Esophagus muscularis mucosa (tissue), 4 donors: ENCODE measurements at places on chromosomes 3 and 15. TPM values are rescaled to one million over a fixed set of nuclear protein-coding genes. Genes with fewer than 3 reads are reported as not detected.
A peak's percentile ranks its signal among the peaks of the same experiment; 100 is the strongest.

Gene ARL14
- total RNA-seq: not detected

Gene SLC38A3
- 0.39 TPM for total RNA-seq

Gene TF
- 0.32 TPM for total RNA-seq

Gene ANKDD1A
- 10.0 TPM for total RNA-seq

Gene WDR93
- 0.13 TPM for total RNA-seq

Gene NR1I2
- 0.46 TPM for total RNA-seq

Gene DMXL2
- 18.8 TPM for total RNA-seq

Gene CCR9
- total RNA-seq: not detected

Gene LEO1
- 9.9 TPM for total RNA-seq

Gene ANXA2
- total RNA-seq: 606 TPM

DNA sequence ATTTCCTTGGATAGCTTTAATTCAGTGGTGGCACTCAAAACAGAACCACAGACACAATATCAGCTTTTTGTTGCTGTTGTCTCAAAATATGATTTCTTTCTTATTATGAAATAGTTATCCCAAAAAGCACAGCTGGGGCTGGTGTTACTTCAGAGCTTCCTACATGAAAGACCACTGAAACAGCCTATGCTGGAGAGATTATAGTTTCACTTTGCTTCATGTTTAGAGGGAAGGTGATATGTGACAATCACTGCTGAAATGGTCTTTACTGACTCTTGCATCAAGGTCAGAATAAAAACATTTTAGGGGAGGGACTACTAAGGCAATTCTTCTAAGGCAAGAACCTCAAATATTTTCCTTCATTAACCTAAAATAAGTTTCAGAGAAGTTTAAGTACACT is 190.7 kb downstream of the TNIK start:
- H3K27me3 ChIP-seq: no peaks in the 10 kb centered on the region
- no peak overlapping the region for H3K27ac ChIP-seq
- no peaks in the 10 kb centered on the region for H3K36me3 ChIP-seq
- no peak overlapping the region for H3K4me3 ChIP-seq
- no peak for DNase-seq

- H3K4me3 ChIP-seq: no peak overlapping the region
- no peaks in the 10 kb centered on the region for H3K27me3 ChIP-seq
- H3K36me3 ChIP-seq: no peaks in the 10 kb centered on the region
- no peak overlapping the region for H3K27ac ChIP-seq
- DNase-seq: no peak
These were observed 41.8 kb upstream of the TIPARP start for GRCh38 chr3:156632601-156633000.

DNA sequence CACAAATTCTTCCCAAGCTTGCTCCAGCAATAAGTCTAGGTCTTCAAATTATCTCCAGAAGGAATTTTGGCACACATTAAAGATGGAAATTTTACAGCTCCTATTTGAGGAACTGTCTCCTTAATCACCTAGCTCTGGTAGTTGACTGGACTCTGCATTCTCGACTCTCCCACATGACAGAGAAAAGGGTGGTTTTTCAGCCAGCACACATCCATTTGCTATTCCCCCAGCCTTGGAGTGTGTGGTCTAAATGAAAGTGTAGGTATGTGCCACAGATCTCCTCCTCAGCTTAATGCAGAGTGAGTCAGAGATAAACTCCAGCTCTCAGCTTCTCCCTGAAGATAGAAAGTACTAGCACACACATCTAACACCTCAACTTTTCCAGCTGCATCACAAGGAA is 62.2 kb upstream of the ALCAM start:
- H3K4me3 ChIP-seq: no peak overlapping the region
- no peaks in the 10 kb centered on the region for H3K27me3 ChIP-seq
- H3K4me1 ChIP-seq: no peaks in the 10 kb centered on the region
- H3K27ac ChIP-seq: no peak overlapping the region
- DNase-seq: no peak

DNA sequence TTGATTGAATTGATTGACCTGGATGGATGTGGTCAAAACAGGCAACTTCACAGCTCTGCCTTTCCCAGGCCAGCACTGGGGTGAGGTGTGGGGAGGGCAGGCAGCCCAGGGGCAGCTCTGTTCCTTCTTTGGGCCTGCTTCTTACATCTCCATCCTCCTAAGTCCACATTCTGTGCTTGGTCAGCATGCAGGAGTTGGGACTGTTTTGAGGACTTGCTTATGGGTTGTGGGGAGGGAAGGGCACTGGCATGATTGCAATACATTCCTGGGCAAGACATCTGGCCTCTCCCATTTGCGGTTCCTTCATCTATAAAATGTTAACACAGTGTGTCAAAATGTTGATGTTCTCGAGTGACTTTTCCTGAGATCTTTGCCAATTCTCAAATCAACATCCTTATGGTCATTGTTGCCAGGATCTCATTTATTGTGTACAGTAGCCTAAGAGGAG is 84.1 kb downstream of the ST6GAL1 start:
- no peak overlapping the region for H3K27ac ChIP-seq
- H3K27me3 ChIP-seq: no peaks in the 10 kb centered on the region
- H3K4me1 ChIP-seq: peaks cover 39% of the 10 kb centered on the region
- H3K4me3 ChIP-seq: no peak overlapping the region
- DNase-seq: peak; percentile 90

DNA sequence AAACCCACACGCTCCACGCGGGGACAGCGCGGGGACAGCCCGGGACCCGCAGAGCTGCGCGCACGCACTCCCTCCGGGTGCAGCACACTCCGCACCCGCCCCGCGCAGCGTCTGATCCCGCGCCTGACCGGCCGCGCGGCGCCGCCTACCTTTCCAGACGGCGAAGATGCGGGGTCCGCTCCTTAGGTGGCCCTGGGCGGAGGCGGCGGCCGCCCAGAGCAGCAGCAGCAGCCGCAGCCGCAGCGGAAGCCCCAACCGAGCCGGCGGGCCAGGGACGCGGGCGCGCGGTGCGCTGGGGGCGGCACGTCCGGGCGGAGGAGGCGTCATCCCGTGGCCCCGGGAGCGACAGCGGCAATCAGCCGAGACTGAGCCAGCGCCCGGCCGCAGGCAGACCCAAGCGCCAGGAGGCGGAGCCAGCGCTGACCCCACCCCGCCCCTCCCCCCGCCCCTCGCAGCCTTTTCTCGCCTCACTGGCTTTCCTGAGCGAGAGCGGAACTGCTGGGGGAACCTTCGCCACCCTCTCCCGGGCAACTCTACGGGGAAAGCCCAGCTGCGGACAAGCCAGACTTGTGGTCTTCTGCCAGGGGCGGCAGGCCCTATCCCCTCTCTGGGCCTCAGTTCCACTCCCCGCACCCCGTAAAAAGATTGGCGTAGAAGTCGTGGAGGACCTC is at the start of gene SEMA7A:
SEMA7A (minus strand) TSS at position 367 of the 671 bp plus-strand sequence; CDS start at position 327, 40 bp downstream.
- peaks cover 35% of the 10 kb centered on the region for H3K4me1 ChIP-seq
- peak within 1 kb of the TSS; percentile 83 for H3K4me3 ChIP-seq
- H3K27ac ChIP-seq: peak within 1 kb of the TSS; percentile 59
- peaks cover 20% of the 10 kb centered on the region for H3K27me3 ChIP-seq

DNA sequence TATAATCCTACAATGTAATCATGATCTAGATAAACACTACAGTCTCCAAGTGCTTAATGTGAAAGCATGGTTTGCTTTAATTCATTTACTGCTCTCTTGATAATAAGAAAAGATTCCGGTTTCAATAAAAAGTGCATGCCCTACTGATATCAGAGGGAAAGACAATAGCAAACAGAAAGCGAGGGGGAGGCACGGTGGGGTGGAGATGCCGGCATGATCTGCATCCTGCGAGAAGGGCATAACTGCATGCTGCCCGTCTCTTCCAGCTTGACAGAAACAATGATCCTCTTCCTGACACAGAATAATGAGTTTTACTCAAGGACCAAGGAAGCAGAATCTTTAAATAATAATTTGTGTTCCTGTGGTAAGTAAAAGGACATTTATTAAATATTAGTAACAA is 51.7 kb downstream of the GOLIM4 start:
- no peaks in the 10 kb centered on the region for H3K36me3 ChIP-seq
- no peak for DNase-seq
- no peaks in the 10 kb centered on the region for H3K27me3 ChIP-seq
- no peak overlapping the region for H3K27ac ChIP-seq

DNA sequence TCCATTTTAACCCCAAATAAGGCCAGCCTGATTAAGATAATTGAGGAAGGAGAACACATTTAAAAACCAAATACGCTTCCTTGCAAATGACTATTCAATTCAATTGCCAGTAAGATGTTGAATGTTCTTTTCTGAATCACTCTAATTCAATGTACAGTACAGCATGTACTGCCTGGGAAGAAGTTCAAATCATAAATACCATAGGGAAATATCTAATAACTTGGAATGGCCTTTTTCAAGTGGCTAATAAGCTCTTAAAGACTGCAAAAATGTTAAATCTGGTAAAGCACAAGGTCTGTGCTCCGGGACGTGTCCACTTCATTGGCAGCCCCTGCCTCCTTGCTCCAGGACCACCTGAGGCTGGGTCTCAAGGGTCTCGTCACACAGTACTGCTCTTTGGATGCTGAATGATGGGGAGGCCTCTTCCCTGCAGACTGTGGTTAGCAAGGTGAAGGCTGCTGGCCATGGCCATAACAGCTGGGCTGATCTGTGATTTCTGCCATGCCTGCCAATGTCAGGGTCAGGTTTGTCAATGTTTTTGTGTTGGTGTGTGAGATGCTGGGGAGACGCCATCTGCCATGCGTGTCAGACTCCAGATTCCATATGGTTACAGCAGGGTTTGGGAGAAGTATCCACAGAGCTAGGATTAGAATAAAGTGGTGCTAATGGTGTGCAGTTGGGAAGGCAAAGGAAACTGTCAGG is 300.5 kb downstream of the ADAMTS17 start:
- no peak overlapping the region for H3K4me3 ChIP-seq
- H3K27me3 ChIP-seq: no peaks in the 10 kb centered on the region

GRCh38 chr3:89740881-89741177 is 633.4 kb downstream of the EPHA3 start:
- H3K27ac ChIP-seq: no peak overlapping the region
- H3K4me3 ChIP-seq: no peak overlapping the region
- H3K36me3 ChIP-seq: no peaks in the 10 kb centered on the region
- H3K27me3 ChIP-seq: no peaks in the 10 kb centered on the region
- H3K4me1 ChIP-seq: no peaks in the 10 kb centered on the region

DNA sequence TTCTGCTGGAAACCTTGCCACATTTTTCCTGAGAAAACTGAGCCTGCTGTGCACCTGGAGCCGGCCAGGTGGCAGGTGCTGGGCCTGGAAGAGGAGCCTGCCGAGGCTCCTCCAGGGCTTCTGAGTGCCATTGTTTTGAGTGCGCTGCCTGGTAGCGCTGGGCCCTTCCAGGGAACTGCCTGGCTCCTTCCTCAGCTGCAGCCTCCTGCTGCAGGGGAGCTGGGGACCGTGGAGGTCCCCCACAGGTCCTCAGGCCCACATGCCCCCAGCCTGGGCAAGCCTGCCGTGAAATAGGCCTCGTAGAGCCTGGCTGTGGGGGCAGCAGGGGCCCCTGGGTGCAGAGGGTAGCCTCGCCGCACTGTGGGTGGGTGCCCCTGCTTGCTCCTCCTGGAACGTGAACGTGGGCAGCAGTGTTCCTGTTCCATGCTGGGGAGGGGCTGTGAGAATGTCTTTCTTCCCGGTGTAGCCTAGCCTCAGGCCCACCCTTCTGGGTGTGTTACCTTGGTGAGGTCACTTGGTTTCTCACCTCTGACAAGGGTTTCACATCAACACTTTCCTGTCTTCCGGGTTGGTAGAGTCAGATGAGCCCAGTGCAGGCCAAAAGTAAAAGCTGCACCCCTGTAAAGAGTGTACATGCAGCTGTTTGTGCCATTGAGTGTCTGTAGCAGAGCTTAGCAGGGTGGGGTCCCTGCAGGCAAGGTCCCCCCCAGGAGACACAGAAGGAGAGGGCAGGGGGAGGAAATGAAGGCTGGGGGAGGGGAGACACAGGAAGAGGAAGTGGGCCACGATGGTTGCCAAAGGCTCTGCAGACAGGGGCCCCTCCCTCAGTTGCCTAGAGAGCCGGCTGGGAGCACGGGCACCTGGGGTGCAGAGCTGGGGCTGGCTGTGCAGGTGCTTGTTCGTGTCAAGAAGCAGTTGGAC is 34.5 kb downstream of the KLF13 start:
- H3K27ac ChIP-seq: peak overlapping the region; percentile 92
- peaks cover 98% of the 10 kb centered on the region for H3K4me1 ChIP-seq
- no peaks in the 10 kb centered on the region for H3K27me3 ChIP-seq
- DNase-seq: no peak

GRCh38 chr3:63642488-63642887 is 10.0 kb upstream of the SNTN start:
- no peak overlapping the region for H3K27ac ChIP-seq
- no peak overlapping the region for H3K4me3 ChIP-seq
- H3K36me3 ChIP-seq: no peaks in the 10 kb centered on the region

GRCh38 chr3:101944308-101944707 is 95.0 kb downstream of the NFKBIZ start:
- H3K4me3 ChIP-seq: no peak overlapping the region
- no peaks in the 10 kb centered on the region for H3K27me3 ChIP-seq
- H3K27ac ChIP-seq: no peak overlapping the region
- H3K36me3 ChIP-seq: no peaks in the 10 kb centered on the region
- DNase-seq: no peak

DNA sequence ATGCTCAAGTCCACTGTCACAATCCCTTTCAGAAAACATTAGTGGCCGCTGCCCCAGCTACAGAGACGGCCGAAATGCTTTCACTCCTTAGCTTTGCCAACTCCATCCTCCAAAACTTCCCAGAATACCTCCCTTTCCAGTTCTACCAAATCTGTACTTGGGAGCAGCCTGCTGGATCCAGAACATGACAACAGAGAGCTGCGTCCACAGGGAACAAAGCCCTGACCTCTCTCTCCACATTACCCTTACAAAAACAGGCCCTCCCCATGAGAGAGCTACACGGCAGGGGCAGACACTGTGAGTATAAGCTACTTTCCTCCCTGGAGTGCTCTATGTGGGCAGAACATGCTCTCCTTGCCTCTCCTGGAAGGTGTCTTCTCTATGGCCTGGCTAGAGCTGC is 6.3 kb downstream of the RBM15B start:
- no peak overlapping the region for H3K4me3 ChIP-seq
- H3K4me1 ChIP-seq: peaks cover 50% of the 10 kb centered on the region
- peaks cover 96% of the 10 kb centered on the region for H3K36me3 ChIP-seq
- no peaks in the 10 kb centered on the region for H3K27me3 ChIP-seq
- DNase-seq: no peak

DNA sequence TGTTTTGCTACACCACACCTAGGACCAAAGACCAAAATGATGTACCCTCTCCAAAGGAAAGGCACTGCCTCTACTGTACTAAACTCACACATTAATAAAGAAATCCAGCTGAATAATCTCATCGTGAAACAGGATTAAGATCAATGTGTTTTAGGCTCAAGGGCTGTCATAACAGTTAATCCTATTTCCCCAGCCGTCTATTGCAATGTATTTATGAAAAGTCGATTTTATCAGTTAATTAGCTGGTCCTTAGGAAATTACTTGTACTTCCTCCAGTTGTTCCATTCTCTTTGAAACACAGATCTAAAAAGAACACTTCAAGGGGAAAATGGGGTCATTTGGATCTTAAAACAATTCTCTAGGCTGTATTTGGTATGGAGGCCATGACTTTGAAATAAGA is 8.5 kb downstream of the ETV5 start:
- H3K4me1 ChIP-seq: peaks cover 26% of the 10 kb centered on the region
- no peak overlapping the region for H3K27ac ChIP-seq
- DNase-seq: no peak
- H3K4me3 ChIP-seq: no peak overlapping the region
